ENCODE measurements at places on chromosomes 5 and 9.

- no peak for DNase-seq
Observed at GRCh38 chr9:122033775-122034373, 59.2 kb downstream of the TTLL11 start.

DNA sequence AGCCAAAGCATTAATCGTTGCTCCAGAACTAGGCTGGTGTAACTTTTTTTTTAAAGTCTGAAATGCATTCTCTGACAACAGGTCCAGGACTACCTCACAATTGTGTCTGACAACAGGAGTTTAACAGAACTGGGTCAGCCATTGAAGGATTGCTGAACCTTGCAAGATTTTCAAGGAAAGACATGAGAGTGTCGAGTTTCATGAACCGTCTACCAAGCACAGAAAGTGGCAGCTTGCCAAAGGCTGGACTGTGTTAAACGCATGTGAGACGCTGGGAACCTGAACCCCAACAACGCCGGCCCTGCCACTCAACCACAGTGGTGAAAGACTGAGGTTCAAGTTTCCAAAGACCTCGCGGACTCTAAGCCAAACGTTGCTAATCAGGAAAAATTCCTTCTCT, 79.1 kb downstream of the LHFPL2 start:
- DNase-seq, result no peak

DNA sequence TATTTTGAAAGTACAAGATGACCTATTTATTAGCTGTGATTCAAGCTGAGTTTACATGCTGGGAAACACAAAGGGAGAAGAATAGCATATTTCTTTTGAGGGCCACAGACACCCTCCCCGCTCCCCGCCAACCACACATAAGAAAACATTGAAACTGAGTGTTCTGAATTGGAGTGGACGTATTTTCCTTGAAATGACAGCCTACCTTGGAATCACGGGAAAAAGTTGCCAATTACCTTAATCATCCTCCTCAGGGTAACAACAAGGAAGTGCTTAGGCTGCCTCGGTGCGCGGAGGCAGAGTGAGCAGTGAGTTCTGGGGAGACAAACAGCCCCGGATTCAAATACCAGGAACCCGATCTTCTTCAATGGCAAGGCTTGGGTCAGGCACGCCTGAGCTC, 31.4 kb downstream of the CFAP77 start:
- DNase-seq, result no peak

DNA sequence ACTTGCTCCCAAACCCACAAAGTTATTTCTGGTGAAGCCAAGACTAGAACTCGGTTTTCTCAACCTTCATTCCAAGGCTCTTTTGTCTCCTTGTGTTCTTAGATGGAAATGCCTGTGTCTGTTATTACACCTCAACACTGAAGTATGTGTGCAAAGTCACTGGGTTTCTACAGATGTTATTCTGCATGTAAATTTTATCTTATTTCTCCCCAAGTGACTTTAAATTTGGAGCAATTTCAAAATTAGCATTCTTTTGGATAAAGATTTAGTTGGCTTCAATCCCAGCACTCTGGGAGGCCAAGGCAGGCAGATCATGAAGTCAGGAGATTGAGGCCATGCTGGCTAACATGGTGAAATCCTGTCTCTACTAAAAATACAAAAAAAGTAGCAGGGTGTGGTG, 104.4 kb upstream of the GNA14 start:
- DNase-seq, result no peak

DNA sequence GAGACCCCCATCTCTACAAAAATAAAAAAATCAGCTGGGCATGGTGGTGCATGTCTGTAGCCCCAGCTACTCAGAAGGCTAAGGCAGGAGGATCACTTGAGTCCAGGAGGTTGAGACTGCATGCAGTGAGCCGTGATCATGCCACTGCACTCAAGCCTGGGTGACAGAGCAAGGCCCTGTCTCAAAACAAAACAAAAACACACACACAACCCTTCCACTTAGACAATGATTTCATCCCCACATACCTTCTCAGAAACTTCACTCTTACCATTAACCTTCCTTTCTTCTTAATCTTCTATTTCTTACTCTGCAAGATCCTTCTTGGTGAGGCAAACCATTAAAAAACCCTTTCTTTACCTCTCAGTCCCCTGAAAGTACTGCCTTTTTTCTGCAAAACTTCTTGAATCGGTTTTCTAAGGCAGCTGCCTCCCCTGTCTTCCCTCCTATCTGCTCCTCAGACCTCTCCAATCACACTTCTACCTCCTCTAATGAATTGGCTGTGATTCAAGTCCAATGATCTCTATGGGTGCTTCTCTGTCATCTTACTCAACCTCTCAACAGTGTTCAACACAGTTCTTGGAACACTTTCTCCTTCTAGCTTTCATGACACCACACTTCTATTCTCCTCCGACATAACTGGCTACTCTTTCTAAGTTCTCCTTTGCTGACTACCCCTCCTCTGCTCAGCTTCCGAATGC, 47.3 kb downstream of the PFDN1 start:
- no peak for DNase-seq

DNA sequence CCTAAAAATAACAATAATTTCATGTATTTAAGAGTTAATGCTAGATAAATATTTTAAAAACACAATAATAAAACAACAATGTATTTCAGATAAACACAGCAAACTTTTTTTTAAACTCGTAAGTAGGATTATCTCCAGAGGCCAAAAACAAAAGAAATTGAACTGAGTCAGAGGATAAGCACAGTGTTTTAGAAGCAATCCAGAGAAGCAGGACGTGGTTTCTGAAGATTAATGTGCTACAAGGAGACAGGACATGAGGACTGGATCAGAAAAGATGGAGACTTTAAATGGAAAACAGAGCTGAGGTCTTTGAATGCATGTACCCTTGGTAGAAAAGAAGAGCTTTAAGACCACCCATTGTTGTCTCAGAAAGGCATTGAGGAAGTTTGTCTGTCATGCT, 491.2 kb upstream of the TLE4 start:
- DNase-seq, result no peak

DNA sequence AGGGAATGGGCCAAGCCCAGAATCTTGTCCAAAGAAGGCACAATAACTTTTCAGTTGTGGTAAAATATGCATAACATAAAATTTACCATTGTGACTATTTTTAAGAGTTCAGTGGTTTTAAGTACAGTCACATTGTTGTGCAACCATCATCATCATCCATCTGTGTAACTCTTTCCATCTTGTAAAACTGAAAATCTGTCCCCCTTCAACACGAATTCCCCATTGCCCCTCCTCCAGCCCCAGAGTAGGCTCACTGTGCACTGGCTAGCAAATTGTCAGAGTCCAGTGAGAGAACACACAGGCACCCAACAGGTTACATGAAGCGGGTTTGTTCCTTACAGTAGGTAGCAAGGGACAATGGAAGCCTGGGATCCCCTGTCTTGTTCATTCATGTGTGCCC, 13.7 kb downstream of the BARX1 start:
- DNase-seq, result no peak

GRCh38 chr9:96302021-96302420, at the start of gene HSD17B3:
Gene HSD17B3 (minus strand): TSS chr9:96302176. CDS start chr9:96302104, 72 bp downstream.
- no peak for DNase-seq

- no peak for DNase-seq
Observed at GRCh38 chr5:29017501-29017900, 1979.1 kb upstream of the CDH9 start.

GRCh38 chr5:145906401-145906800, 30.0 kb upstream of the SH3RF2 start:
- DNase-seq, result no peak

DNA sequence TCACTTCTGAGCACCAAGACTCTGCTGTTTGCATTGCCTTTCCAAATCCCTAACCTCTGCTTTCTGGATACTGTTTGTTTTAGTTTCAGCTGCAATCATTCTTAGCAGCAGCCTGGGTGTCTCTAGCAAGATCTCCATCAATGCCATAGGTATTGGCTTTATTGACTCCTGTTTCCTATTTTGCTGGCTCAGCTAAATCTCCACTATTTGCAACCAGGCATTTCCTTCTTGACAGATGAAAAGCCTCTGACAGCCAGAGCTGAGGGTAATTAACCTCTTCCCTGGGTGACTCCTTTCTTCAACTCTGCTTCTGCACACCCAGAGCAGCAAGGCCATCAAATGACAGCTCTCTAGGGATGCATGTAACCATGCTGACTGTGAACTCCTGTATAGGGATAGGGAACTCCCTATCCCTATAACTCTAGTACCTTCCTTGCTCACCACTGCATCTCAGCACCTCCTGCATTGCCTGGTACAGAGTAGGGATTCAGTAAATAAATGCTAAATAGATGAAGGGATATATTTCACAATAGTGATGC, 293.5 kb downstream of the TRIM32 start:
- DNase-seq, result no peak

DNA sequence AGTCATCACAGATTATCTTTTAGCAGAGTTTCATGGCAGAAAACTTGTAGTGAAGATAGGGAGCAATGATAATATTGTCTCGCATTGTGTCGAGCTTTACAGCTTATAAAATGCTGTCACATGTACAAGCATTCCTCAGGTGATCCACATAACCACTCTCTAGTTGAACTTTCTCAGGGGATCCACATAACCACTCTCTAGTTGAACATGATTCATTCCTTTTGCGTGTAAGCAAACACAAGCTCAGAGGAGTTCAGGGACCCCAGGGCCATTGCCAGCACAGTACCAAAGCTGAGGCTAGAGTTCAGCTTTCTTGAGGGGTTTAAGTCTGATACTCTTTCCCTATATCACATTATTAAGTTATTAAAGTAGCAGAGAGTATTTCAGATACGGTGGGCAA, 86.7 kb downstream of the CDH6 start:
- DNase-seq, result no peak

DNA sequence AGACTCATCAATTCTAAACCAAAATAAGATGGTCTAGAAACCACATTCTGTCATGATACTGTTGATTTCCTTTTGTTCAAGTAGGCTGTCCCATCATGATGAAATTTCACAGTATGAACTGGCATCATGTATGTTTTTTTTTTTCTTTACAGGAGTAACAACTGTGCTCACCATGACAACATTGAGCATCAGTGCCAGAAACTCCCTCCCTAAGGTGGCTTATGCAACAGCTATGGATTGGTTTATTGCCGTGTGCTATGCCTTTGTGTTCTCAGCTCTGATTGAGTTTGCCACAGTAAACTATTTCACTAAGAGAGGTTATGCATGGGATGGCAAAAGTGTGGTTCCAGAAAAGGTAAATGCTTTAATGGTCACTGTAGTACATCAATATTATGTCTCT, 47.6 kb downstream of the GABRA1 start:
- DNase-seq, result peak; percentile 70

GRCh38 chr9:133961226-133962165, 30.6 kb downstream of the VAV2 start:
- no peak for DNase-seq

GRCh38 chr5:95949810-95950209, 11.8 kb downstream of the ELL2 start:
- DNase-seq, result no peak

DNA sequence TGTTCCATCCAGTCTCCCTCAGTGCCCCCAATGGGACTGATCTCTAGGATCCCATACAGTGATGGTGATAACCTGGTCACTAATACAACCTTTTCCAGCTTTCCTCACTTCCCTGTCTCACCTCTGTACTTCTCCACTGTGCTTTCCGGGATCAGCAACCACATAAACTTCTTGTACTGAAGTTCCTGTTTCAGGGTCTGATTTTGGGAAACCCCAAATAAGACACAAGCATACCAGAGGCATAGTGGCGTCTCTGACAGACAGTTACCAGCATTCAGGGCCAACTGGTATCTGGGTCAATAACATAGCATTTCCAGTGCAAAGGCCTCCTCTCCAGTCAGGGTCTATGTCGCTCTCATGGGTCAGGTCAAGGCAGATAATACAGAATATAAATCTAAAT, 64.3 kb downstream of the GLDC start:
- DNase-seq, result no peak

GRCh38 chr5:155595791-155596190, 582.2 kb downstream of the KIF4B start:
- DNase-seq, result no peak

GRCh38 chr5:59790776-59791475, 102.6 kb downstream of the PDE4D start:
- DNase-seq, result no peak

- no peak for DNase-seq
Observed at GRCh38 chr5:32598260-32598937, 13.0 kb downstream of the SUB1 start.

- no peak for DNase-seq
Observed at GRCh38 chr5:68215898-68216244, 315 bp downstream of the PIK3R1 start.

GRCh38 chr5:34771076-34771475, 67.9 kb upstream of the TTC23L start:
- DNase-seq, result no peak

DNA sequence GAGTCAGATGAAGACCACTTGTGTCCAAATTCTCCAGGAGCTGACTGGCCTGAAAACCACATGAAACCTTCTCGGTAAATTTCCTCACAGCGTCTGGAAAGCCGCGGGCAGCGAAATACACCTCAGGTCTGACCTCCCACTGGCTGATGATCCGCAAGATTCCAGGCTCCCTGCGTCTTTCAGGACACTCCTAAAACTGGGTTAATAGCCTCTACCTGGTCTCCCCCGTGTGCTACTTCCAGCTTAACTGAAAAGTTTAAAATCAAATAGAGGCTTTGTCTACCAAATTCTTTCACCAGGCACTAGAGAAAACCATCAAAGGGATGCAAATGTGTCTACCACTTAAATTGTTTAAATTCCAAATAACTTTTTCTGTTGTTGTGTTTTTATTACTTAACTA, 312.6 kb downstream of the DRD1 start:
- DNase-seq, result no peak

GRCh38 chr9:20996809-20997208, 34.6 kb downstream of the HACD4 start:
- DNase-seq, result no peak

All from cerebellar cortex (tissue), 1 donor.